Activated T-cell treated with anti-CD3 and anti-CD28 coated beads, Interleukin-2, amount 50 U/mL, for 24 hours (primary cell): ENCODE measurements at places on chromosomes 11 and 22.
A peak's percentile ranks its signal among the peaks of the same experiment; 100 is the strongest.

DNA sequence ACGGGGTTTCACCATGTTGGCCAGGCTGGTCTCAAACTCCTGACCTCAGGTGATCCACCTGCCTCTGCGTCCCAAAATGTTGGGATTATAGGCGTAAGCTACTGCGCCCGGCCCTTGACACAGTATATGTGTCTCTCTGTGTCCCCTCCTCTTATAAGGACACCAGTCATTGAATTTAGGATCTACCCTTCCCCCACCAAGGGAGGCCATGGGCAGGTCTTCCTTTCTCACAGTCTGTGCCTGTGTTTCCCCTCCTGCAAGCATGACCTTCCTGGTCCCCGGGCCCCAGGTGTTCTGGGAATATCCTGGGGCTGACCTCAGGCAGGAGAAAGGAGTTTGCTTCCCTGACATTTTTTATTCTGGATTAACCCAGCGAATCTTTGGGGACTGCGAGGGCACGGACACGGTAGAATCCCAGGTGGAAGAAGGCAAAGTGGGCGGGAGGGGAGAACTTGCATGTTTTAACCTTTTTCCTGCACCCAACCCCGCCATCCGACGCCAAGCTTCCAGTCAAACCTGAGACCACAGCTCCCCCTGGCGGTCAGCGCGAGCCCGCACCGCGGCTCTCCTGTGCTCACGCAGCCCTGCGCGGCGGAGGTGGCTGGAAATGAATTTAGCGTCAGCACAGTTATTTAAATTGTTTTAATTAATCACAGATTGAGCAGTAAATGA lies 42.1 kb upstream of the ISX start:
- DNase-seq = peak; percentile 69

- no peak for DNase-seq
Observed at GRCh38 chr11:37710031-37710430, 1112.0 kb upstream of the RAG2 start.

DNA sequence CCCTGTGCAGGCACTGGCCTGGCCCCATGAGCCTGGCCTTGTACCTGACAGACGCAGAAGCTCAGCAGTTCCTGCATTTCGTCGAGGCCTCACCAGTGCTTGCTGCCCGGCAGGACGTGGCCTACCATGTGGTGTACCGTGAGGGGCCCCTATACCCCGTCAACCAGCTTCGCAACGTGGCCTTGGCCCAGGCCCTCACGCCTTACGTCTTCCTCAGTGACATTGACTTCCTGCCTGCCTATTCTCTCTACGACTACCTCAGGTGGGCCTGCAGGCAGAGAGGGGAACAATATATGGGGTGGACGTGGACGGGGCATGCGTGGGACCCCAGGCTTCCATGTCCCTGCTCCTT lies 4.9 kb downstream of the LARGE2 start:
- DNase-seq = peak; percentile 28

- DNase-seq = no peak
Observed at GRCh38 chr11:123460012-123460700, 30.1 kb downstream of the GRAMD1B start.

DNA sequence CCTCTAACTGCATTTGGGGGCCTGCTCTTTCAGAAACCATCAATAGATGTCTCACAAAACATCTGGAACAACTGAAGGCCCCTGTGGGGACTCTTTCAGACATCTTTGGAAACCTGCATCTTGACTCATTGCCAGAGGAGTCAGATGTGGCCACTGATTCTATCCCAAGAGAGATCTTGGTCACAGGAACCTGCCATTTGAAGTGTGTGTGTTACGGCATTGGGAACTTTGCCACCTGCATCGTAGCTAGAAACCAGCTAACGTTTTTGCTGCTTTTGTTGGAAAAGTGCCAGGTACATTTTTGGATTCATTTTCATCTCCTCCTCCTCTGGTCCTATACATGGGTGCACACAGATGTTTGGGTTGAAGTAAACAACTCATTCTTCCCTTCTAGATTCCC lies 4.3 kb downstream of the SRRD start:
- DNase-seq = no peak

DNA sequence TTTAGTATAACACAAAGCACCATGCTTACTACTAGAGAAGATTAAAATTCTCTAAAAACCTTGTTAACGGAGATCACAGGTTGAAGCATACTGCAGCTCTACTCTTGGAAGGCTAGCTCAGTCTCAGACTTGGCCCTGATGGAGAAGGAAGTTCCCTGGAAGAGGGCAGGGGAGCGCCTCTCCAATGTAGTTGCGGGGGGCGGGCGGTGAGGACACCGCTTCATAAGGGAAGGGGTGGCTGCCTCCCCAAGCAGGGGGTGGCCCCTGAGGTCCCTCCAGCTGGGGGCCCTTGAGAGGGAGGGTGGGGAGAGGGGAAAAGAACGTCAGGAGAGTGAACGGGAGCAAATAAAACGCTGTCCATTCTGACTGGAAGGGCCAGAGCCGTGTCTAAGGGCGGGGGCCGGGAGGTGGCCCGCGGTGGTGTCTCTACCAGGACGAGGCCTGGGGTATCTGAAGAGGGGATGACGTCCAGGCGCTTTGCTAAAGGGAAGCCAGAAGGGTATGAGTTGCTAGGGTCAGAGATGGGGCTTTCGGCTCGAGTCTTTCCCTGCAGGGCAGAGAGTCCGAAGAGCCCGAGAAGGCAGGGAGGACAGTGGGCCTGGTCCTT lies 553 bp upstream of the USP47 start:
- DNase-seq = no peak

GRCh38 chr11:103929170-103929903 lies 107.1 kb upstream of the DDI1 start:
- DNase-seq = no peak

GRCh38 chr22:28025866-28026575 lies 107.0 kb upstream of the PITPNB start:
- DNase-seq = peak; percentile 7

DNA sequence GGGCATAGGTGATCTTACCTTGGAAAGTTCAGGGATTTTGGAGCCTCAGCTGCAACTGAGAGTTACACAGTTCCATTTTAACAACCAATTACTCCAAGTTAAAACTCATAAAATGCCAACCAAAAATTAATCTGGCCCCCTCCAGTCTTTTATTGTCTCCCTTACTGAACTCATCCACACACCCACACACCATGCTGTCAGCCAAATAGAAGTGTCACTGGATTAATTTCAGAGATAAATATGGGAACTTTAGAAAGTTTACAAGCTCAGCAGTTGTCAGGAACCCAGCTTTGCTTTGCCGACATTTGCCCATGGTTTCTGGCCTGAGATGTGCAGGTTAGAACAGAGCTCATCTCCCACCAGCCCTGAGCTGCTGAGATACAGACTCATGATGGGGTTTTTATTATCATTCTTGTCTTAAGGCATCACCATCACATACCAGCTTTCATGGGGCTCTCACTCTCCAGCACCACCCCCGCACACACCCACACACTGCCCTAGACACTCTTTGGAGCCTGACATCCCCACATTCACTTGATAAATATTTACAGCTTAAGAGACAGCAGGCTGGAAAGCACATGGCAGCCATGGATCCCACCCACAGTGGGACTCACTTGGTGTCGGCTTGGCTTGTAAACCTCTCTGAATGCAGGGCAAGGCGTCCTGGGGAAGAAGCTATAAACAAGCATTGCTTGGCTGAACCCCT lies 23.7 kb upstream of the CTR9 start:
- no peak for DNase-seq

DNA sequence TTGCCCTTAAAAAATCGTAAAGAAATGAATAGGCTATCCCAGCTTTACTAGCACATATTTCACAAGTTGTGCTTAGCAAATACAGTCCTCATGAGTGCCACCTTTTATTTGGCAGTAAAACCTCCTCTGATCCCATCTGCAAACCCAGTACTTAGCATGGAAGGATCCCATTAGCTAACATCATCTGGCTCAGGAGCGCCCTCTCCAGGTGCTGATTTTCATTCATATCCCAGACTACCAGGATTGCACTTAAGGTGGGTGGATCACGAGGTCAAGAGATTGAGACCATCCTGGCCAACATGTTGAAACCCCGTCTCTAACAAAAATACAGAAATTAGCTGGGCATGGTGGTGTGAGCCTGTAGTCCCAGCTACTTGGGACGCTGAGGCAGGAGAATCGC lies 76.1 kb upstream of the PAX6 start:
- no peak for DNase-seq

DNA sequence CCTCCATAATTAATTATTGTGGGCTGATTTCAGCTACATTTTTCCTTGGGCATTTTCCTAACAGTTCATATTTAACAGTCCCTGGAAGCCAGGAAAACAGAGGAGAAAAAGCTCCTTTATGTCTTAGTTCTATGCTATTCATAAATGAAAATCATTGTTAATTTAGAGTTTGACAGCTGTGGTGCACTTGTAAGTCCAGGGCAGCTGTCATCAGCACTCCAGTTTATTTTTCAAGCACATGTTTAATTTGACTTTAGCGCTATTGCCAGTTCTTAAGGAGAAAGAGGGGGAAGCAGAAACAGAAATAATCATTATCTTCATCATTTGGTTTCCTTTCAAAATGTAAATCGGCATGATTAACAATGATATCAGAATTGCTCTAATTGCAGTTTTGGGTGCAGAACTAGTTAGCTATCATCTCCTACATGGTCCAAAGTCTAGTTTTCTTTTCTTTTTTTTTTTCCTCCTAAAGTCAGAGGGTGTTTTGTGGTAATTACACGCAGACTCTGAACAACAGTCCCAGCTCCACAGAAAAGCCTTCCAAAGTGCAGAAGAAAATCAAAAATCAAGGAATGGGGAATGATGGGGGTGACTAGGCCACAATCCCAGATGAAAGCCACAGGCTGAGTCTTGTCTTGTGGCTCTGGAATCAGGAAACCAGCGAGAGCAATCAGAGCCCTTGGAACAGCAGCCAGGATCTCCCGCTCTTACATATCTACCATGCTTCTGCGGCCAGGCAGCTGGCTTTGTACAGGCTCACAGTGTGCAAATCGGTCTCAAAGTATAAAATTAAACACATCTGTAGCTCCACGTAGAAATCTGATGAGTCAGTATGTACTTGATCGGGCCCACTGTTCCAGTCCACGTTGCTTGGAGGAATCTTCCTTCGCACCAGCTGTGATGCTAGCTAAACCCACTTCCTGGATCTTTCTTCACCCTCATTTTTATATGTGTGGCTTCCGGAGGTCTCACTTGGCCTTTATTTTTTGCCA lies 91.9 kb downstream of the SPON1 start:
- DNase-seq = no peak
